Dermis microvascular lymphatic vessel endothelial cell (primary cell): ENCODE measurements at places on chromosomes 3 and 15. TPM values are rescaled to one million over a fixed set of nuclear protein-coding genes. Genes with fewer than 3 reads are reported as not detected.

The RTP3 gene
- total RNA-seq = not detected in 2 replicates

The DOCK3 gene
- total RNA-seq = under 0.01 TPM in 1 of 2 replicates, not detected in the other

The PLIN1 gene
- total RNA-seq = under 0.01 TPM in 1 of 2 replicates, not detected in the other

DNA sequence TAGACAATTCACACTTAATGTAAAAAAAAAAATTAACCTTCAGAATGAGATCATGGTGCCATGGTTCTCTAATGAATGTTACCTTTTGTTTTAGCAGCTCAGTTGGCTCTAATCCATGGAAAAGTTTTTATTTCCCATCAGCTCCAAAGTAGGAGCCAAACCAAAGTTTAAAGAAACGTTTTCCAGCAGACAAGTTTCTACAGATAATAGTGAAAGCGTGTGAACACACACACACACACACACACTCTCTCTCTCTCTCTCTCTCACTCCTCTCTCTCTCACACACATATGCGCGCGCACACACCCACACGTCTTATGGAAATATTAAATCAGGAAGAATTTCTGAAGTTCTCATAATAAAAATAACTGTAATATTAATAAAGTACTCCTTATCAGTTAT lies 46.9 kb downstream of the MBNL1 start:
- peak; percentile 92 for DNase-seq

- no peak for DNase-seq
These were observed 28.2 kb upstream of the XIRP1 start for GRCh38 chr3:39220407-39221140.

DNA sequence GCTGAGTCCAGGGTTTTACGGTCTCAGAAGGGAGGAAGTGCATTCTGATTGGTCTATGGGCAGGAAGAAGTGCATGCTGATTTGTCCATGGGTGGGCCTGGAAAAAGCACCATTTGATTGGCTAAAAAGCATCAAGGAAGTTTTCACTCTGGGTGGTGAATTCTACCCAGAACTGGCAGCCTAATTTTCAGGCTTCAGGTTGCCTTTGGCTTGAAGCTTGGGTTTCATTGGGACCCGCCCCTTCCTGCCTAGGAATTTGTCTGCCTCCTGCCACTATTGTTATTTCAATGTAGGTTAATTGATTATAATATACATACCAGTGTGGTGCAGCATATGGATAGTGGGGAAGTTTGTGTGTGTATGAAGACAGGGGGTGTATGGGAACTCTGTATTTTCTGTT lies 1355.9 kb downstream of the SI start:
- no peak for DNase-seq

DNA sequence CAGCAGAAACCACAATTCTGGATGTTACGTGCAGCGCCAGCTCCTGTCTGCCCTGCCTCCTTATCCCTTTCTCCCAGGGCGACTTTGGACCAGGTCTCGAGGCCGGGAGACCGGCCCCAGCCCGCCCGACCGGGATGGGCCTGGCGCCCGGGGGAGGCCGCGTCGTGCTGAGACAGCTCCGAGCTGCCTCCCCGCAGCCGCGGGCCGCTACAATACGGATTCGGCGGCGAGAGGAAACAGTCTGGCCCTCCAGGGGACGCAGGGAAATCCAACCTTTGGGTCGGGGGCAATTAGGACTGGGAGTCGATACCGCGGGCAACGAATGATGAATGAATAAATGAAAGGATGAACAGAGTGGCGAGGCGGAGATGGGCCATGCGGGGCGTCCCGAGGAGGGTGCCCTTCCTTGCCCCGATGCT lies 537 bp downstream of the GRAMD2A start:
- no peak for DNase-seq

The ANKDD1A gene
- total RNA-seq = 6.0 and 11.8 TPM in 2 replicates

GRCh38 chr3:132912416-132912753 lies 125.8 kb upstream of the TMEM108 start:
- DNase-seq = no peak

- no peak for DNase-seq
These were observed 98.2 kb upstream of the RASGRP1 start for GRCh38 chr15:38662805-38663204.

The ITPKA gene
- 0.25 and 0.90 TPM in 2 replicates for total RNA-seq

The C3orf85 gene
- not detected in 2 replicates for total RNA-seq
